Neural crest cell (in vitro differentiated cells): ENCODE measurements at places on chromosomes 2 and 18.

DNA sequence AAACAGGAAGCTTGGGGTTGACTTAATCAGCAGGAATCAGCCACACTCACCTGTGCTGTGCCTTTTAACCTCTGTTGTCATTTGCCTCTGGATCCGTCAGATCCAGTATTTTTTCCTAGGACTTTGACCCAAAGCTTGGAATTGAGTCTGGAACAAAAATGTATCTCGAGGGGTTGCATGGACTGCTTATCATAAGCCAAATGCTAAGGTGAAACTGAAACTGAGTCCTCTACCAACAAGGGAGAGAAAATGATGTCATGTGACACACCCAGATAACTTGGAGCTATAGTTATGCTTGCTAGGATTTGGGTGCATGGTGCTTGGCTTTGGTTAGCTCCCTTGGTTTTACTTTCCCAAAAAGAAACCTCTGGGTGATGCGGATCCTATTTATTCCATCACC lies 2158.6 kb upstream of the PIK3C3 start:
- no peak for DNase-seq

DNA sequence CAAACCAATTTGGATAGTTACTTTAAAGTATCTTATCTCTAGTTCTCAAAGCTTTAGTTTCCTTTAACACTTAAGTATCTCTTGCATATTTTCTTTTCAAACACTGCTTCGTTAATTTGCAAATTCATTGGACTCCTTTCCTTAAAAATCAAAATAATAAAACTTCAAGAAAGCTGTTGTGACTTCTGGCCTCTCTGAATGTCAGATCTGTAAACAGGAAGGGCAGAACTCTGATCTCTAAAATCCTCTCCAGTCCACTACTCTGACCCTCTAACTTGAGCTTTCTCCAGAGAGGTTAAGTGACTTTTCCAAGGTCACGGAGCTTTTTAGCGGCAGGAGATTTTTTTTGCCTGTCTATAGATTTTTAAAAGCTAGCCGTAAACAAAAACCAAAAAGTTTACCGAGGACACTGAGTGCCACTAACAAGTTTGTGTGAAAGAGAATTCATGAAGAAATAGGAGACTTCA lies 155.5 kb downstream of the TGIF1 start:
- no peak for DNase-seq

- no peak for DNase-seq
These were observed 144.9 kb upstream of the HAAO start for GRCh38 chr2:42937171-42937875.

- no peak for DNase-seq
These were observed 314.4 kb downstream of the ALK start for GRCh38 chr2:29607038-29607420.

- no peak for DNase-seq
These were observed 184.9 kb upstream of the MAP2 start for GRCh38 chr2:209238765-209239584.

DNA sequence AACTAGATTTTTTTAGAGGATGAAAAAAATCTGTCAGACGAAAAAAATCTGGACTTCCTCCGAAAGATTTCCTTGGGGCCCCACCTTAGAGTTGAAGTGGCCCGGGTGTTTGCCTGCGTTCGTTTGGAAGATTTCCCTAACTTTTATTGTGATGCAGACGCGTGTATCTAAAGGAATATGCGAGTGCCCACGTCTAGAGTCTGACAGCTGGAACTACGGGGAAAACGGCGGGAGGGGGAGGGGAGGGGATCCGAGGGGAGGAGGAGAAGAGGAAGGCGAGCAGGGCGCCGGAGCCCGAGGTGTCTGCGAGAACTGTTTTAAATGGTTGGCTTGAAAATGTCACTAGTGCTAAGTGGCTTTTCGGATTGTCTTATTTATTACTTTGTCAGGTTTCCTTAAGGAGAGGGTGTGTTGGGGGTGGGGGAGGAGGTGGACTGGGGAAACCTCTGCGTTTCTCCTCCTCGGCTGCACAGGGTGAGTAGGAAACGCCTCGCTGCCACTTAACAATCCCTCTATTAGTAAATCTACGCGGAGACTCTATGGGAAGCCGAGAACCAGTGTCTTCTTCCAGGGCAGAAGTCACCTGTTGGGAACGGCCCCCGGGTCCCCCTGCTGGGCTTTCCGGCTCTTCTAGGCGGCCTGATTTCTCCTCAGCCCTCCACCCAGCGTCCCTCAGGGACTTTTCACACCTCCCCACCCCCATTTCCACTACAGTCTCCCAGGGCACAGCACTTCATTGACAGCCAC lies 2.4 kb upstream of the SP9 start:
- no peak for DNase-seq

DNA sequence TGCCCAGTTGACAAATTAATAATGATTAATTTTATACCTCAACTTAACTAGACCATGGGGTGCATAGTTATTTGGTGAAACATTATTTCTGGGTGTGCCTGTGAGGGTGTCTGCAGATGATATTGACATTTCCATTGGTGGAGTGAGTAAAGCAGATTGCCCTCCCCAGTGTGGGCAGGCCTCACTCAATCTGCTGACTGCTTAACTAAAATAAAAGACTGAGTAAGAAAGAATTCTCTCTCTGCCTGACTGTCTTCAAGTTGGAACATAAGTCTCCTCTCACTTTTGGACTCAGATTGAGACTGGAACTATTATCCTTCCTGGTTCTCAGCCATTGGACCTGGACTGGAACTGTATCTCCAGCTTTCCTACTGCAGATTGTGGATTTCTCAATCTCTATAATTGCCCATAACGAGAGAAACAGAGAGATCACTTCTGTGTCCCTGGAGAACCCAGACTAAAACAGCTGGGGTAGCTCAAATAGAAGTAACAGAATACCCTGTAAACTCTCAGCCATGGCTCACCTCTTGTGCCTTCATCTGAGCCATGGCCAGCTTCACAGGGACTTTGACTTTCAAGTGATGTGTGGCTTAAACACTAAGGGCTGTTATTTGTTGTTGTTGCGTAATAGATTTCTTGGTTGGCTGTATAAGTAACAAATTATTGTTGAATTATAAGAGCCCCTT lies 575.3 kb upstream of the RAB6C start:
- DNase-seq = no peak

DNA sequence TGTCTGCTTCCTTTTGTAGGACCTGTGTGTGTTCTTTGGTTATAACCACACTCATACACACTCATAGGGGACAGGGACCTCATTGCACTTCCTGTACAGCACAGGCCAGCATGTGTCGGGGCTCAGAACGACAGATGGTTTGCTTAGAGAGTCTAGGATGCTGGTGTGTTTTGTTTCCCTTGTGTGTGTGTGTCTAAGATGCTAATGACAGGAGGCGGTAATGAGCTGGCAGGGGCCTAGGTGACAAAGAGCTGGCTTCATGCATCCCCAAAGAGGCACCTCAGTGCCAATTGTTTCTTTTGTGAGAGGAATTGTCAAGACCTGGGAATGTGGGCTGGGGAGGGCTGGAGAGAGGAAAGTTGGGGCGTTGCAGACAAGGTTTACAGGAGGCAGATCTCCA lies 66.6 kb downstream of the CELF4 start:
- DNase-seq = no peak

- no peak for DNase-seq
These were observed 72.1 kb upstream of the ARL5A start for GRCh38 chr2:151900331-151900730.

DNA sequence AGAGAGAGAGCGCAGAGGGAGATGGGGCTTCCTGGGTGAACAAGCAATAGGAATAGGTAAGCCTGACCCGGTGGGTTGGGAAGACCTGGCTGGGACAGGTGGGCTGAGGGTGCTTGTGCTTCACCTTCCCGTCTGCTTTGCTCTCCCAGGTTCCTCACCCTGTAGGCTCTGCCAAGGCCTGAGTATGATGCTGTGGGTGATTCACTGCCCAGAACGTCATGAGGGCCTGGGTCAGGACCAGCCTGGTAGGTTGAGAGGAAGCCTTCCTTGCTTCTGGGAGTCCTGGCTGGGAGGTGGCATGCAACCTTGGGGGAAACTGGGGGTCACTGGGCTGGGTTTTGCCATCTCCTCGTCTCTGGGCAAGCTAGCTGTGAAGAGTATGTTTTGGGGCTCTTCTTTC lies 220.2 kb upstream of the APCDD1 start:
- DNase-seq = no peak

- no peak for DNase-seq
These were observed 26.2 kb downstream of the ATAD2B start for GRCh38 chr2:23900541-23901322.

- peak; percentile 15 for DNase-seq
These were observed at the start of gene NOTO for GRCh38 chr2:73202156-73203054. Gene NOTO, plus strand, starts transcription at chr2:73202574. Its CDS starts 93 bp downstream, at chr2:73202667.

DNA sequence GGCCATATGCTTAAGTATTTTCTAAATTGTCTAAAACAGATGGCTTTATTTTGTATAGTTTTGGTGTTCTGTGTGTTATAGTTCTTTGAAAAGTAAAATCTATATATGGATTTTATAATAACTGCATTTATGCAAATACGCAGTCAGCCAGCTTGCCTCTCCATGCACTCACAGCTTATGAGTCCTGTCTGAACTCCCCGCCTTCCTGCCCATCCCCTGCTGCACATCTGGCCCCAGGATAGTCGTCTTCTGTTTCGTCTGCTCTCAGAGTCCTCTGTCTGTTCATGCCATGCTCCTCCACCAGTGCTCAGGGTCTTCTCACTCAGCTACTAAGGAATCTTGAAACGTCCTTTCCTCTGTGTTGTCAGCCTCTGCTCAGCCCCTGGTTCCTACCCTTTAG lies 28.2 kb upstream of the ANKRD62 start:
- DNase-seq = no peak

GRCh38 chr2:227390468-227391256 lies 2.9 kb upstream of the SCYGR1 start:
- no peak for DNase-seq

DNA sequence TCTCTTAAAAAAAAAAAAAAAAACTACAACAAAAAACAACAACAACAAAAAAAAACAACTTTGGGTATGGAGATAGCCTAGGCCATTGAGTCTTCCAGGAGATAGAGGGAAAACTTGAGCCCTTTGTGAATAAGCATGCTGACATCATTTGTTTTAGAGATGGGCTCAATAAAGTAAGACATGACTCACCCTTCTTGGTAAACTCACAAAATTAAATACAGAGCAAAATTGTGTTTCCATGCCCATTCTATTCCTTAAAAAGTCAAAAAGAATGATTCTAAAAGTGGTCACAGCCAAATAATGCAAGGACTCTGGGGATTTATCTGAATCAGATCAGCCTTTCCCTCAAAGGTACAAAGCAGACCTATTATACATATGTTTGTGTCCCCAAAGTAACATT lies 117.4 kb downstream of the ETAA1 start:
- no peak for DNase-seq

DNA sequence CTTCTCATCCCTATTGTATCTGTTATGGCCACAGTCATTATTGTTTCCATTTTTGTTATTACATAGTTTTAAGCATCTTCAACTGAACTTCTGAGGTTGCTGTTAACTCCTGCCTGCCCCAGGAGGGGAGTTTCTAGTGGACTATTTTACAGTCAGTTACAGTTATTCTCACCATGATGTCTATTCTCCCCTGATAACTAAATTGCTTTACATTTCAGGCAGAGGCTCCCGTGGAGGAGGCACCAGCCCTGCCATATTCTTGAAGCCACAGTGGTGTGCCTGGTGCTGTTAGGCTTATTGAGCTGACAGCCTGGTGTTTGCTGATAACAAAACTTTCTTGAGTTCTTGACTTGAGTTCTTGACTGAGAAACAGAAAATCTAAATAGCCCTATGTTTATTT lies 256.4 kb downstream of the TFCP2L1 start:
- no peak for DNase-seq

- no peak for DNase-seq
These were observed 897.9 kb upstream of the KLHL29 start for GRCh38 chr2:22487036-22487435.

- DNase-seq = no peak
These were observed 139.6 kb upstream of the CTAGE1 start for GRCh38 chr18:22557168-22557941.

DNA sequence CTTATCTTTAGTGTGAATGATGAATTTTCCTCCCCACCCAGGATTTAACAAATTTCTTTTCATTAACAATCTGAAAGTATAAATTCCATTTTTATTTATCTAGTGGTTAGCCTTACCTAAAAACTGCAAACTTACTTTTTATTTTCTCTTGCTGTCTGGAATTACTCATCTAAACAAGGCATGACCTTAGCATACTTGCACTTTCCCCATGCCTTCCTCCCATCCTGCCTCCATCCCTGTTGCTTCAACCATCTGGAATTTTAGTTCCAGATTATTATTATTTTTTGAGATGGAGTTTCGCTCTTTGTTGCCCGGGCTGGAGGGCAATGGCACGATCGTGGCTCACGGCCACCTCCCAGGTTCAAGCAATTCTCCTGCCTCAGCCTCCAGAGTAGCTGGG lies 35.6 kb downstream of the GDF7 start:
- no peak for DNase-seq

DNA sequence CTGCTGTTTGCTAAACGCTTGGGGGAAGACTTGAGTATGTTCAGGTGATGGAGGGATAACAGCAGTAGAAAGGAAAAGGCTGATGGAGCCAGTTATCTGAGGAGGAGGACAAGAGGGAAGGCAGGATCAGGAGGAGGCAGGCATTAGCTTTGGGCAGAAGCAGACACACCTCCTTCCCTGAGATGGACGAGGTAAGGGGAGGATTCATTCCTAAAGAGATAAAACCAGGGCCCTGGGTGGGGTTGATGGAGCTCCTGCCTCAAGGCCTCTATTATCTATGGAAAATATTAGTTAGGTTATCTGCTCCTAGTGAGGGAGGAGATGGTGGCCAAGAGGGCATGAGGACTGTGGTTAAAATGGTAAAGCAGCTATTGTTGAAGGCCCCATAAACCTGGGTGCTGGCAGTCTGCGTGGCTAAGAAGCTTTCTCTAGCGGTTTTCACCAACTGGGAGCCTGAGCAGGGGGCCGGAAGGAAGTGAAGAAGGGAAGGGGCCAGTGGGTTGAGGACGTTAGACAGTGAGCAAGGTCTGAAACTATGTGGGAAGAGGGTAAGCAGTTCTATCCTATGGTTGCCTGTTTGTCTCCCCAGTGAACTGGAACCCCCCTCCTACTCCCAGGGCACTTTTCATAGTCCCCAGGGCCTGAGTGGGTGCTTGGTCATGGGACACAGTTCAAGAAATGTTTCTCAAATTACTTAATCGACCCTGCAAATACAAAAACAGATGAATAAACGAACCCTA lies 56.6 kb upstream of the HK2 start:
- no peak for DNase-seq

- no peak for DNase-seq
These were observed 6.9 kb downstream of the CENPA start for GRCh38 chr2:26792720-26793119.

DNA sequence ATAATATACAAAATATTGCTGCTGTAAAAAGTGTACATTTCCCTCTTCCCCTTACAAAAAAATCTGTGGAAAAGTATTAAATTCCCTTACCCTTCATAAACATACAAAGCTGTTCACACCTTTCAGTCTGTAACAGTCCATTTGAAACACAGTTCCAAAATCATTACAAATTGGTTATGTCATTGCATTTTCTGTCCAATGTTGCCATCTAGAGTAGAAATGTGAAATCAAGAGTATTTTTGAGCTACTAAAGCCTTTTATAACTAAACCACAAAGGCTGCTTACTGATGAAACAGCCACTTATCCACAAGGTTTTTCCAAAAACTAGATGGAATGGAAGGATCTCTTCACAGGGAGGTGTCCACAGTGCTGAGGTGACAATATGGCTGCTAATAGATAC lies 72.5 kb downstream of the SS18 start:
- DNase-seq = no peak
